LNCaP clone FGC (cell line): ENCODE measurements at places on chromosomes 5 and 9.

- no peak for DNase-seq
Measured at GRCh38 chr9:14313378-14313940, 482 bp downstream of the NFIB start.

DNA sequence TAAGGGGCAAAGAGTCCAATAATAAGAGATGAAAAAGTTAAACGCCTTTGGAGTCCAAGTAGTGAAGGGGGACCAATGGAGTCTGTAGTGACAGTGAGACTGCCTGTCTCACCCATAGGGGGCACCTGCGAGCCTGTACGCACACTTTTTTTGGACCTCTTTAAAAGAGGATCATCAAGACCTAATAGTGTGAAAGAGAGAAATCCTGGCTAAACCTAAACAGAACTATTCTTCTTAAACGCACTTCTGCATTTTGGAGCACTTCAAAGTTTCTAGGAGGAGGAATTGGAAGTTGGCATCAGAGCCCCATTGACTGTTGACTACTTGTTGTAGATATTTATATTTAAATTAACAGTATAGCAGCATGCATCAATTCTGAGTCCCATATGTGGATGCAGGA is 636.1 kb upstream of the KLF4 start:
- no peak for DNase-seq

GRCh38 chr9:27210588-27210987 is 86.4 kb downstream of the EQTN start:
- no peak for DNase-seq

GRCh38 chr5:135690466-135690865 is 111.7 kb upstream of the CXCL14 start:
- no peak for DNase-seq

DNA sequence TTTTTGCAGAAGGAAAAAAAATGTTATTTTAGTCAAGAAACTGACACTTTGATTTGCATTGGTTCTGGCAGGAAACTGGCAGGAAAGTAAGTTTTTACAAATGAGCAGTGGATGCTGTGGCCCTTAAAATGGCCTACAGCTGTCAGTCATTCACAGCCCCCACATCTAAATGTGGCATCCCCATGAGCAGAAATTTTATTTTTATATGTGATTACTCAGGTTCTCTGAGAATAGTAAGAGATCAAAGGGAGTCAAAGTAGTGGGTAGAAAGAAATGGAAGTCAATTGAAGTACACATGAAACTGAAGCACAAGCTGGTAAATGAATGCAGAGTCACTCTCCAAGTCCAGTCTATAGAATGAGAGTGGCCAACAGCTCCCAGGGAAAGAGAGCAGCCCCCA is 80.3 kb downstream of the ENC1 start:
- no peak for DNase-seq

GRCh38 chr5:60992871-60993270 is 47.9 kb downstream of the NDUFAF2 start:
- no peak for DNase-seq

GRCh38 chr5:65481171-65481581 is 544 bp downstream of the ADAMTS6 start:
- DNase-seq: no peak

DNA sequence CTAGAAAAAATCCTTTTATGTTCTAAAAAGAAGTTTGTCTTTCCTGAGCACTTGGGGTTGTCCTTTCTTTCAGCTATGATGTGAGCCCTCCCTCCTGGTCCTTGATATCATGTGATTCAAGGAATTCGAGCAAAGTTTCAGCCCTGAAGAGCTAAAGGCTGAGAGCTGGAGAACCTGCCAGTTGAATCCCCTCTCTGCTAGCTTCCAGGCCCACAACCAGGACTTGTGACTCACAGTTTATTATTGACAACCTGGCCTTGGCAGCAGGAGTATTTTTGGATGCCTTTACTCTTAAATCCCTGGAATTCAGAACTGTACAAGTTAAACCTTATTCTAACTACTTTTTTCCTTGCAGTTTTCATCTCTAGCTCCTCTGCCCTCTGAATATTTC is 182.8 kb downstream of the SPOCK1 start:
- no peak for DNase-seq
